ENCODE measurements at places on chromosomes 3 and 15.

- DNase-seq, result no peak
Observed at GRCh38 chr3:144148356-144148755, 176.7 kb downstream of the DIPK2A start.

- DNase-seq, result no peak
Observed at GRCh38 chr15:96355568-96356187, 25.2 kb downstream of the NR2F2 start.

GRCh38 chr3:131036200-131036816 is 9.6 kb downstream of the NEK11 start:
- no peak for DNase-seq

- no peak for DNase-seq
Observed at GRCh38 chr15:100763835-100764750, 115.5 kb upstream of the ALDH1A3 start.

GRCh38 chr3:37295925-37296324 is 121.5 kb upstream of the LRRFIP2 start:
- no peak for DNase-seq
